ENCODE measurements at places on chromosomes 5 and 9. TPM values are rescaled to one million over a fixed set of nuclear protein-coding genes. Genes with fewer than 3 reads are reported as not detected.

GRCh38 chr9:108377881-108378280 lies 477.9 kb downstream of the ACTL7B start:
- DNase-seq: no peak
- H3K36me3 ChIP-seq: no peaks in the 10 kb centered on the region
- no peak overlapping the region for H3K27ac ChIP-seq
- H3K4me1 ChIP-seq: no peaks in the 10 kb centered on the region

- H3K4me3 ChIP-seq: no peak overlapping the region
- no peak overlapping the region for H3K27ac ChIP-seq
- no peaks in the 10 kb centered on the region for H3K4me1 ChIP-seq
- H3K27me3 ChIP-seq: no peaks in the 10 kb centered on the region
Observed at GRCh38 chr5:92207151-92207550, 824.0 kb upstream of the ARRDC3 start.

DNA sequence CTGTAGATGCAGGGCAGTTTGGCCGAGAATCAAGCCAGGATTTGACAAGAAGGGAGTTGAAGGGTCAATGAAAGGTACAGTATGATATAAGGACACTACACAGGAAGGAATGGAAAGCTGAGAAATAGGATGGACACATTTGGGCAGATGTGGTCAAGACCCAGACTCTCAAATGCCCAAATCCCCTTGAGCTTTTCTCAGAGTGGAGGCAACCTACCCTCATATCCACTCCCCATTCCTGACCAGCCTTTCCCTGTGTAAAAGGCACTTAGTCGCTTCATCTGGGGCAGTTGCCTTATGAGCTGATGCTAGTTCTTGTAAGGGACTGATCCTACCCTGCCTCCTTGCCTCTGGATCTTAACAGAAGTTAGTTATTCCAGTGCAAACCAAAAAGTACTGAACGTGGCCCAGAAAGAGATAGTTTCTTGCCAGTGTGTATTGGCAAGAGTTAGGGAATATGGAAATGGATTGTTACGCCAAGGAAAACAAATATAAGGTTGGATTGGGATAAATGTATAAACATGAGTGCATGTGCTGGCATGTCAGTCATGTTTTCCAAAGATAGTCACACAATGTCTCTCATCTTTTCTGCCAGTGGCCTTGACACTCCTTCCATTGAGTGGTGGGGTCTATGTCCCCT lies 4.1 kb upstream of the MCCC2 start:
- H3K27me3 ChIP-seq: no peaks in the 10 kb centered on the region
- DNase-seq: no peak
- peaks cover 4% of the 10 kb centered on the region for H3K4me1 ChIP-seq

DNA sequence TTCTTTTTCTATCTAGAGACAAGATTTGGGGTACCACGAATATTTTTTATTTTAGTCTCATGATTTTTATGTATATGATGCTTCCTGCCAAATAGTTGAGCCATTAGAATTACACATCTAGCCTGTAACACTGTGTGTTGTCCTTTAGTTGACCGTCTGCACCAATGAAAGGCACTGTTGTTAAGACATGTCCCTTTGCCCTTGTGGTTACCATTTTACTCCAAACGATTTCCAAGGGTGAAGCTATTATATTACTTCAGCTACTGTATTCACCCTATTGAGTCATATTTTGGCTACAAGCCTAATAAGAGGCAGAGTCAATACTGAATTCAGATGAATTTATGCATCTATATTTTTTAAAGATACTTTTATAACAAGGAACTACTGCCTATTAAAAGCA lies 207.6 kb downstream of the CETN3 start:
- DNase-seq: no peak
- H3K4me3 ChIP-seq: no peak overlapping the region
- H3K4me1 ChIP-seq: no peaks in the 10 kb centered on the region
- no peaks in the 10 kb centered on the region for H3K36me3 ChIP-seq

- peak; percentile 19 for DNase-seq
- no peaks in the 10 kb centered on the region for H3K36me3 ChIP-seq
- H3K4me1 ChIP-seq: peaks cover 10% of the 10 kb centered on the region
- H3K4me3 ChIP-seq: no peak overlapping the region
- H3K27ac ChIP-seq: peak overlapping the region; percentile 84
Observed at GRCh38 chr5:112878760-112879159, 17.7 kb downstream of the SRP19 start.

- H3K27me3 ChIP-seq: no peaks in the 10 kb centered on the region
- DNase-seq: no peak
- H3K4me3 ChIP-seq: no peak overlapping the region
- no peak overlapping the region for H3K27ac ChIP-seq
- no peaks in the 10 kb centered on the region for H3K36me3 ChIP-seq
Observed at GRCh38 chr5:167513381-167513780, 778.1 kb upstream of the WWC1 start.

DNA sequence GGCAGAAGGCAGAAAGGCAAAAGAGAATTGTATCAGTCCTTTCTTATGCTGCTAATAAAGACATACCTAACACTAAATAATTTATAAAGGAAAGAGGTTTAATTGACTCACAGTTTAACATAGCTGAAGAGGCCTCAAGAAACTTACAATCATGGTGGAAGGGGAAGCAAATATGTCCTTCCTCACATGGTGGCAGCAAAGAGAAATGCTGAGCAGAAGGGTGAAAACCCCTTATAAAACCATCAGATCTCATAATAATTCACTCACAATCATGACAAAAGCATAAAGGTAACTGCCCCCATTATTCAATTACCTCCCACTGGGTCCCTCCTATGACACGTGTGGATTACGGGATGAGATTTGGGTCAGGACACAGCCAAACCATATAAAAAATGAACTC lies 312.5 kb upstream of the PTGER4 start:
- no peak for DNase-seq
- H3K27me3 ChIP-seq: no peaks in the 10 kb centered on the region
- no peaks in the 10 kb centered on the region for H3K36me3 ChIP-seq

DNA sequence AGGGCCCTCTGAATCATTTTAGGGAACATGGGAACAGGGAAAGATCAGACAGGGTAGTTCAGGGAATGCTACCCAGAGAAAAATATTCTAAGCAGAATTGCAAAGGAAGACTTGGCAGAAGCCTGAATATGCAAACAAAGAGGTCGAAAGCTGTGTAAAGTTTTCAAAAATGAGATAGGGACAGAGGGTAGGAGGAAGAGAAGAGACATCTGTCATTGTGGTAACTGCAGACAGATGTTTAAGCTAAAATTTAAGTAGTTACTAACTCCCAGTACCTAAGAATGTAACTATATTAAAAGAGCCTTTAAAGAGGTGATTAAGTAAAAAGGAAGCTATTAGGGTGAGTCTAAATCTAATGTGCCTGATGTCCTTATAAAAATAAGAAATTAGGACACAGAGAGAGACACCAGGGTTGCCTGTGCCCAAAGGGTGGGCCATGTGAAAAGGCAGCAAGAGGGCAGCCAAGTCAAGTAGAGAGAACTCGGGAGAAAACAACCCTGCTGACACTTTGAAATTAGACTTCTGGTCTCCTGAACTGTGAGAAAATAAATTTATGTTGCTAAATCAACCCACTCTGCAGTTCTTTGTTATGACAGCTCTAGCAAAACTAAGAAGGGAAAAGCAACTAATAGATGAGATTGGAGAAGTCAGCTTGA lies 1647.4 kb upstream of the C9orf72 start:
- H3K27ac ChIP-seq: no peak overlapping the region
- no peak overlapping the region for H3K4me3 ChIP-seq
- no peaks in the 10 kb centered on the region for H3K36me3 ChIP-seq
- no peak for DNase-seq

DNA sequence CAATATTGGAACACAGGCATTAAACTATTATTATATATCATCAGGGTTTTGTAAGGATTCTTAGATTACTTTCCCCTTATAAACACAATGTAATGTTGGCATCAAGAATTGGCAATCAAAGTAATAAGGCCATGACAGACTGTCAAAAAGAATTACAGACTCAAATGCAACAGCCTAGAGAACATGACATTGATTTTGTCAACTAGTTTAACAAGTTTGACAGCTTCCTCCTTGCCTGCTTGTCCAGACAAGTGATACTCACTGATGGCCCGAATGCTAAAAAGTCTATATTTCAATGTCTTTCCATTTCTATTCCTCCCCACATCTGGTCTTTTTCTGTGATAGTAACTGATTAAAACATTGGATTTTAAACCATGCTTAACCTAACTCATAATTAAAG lies 6.4 kb upstream of the ANKRD31 start:
- no peak for DNase-seq
- H3K4me3 ChIP-seq: no peak overlapping the region
- H3K36me3 ChIP-seq: no peaks in the 10 kb centered on the region
- H3K27me3 ChIP-seq: no peaks in the 10 kb centered on the region

- H3K27me3 ChIP-seq: no peaks in the 10 kb centered on the region
- no peak for DNase-seq
- H3K27ac ChIP-seq: no peak overlapping the region
- H3K4me1 ChIP-seq: no peaks in the 10 kb centered on the region
Observed at GRCh38 chr5:82426464-82427154, 148.5 kb upstream of the RPS23 start.

The HCN1 gene
- total RNA-seq: 7.4 TPM

All from GM23338 (cell line).